Left ventricle myocardium inferior (tissue), 1 donor: ENCODE measurements at places on chromosomes 2 and 18.

DNA sequence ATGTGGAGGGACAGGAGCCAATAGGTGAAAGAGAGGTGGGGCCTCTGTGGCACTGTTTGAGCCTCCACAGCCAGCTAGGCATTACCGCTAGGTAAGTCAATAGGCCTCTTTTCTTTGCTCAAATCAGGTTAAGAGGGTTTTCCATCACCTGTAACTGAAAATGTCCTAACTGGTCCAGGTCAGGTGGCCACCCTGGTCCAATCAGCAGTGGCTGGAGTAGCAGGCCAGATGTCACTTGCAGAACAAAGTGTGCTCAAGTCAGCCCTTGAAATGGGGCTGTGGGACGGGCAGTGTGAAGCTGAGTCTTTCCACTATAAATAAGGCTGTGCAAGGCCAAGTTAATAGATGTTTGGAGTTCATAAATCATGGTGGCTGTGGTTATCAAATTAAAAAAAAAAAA, 20.9 kb downstream of the FBXO36 start:
- DNase-seq = no peak

- DNase-seq = no peak
These were observed 247.7 kb upstream of the RBMS1 start for GRCh38 chr2:160741271-160741670.

- no peak for DNase-seq
These were observed 122.7 kb downstream of the GULP1 start for GRCh38 chr2:188414411-188414810.

DNA sequence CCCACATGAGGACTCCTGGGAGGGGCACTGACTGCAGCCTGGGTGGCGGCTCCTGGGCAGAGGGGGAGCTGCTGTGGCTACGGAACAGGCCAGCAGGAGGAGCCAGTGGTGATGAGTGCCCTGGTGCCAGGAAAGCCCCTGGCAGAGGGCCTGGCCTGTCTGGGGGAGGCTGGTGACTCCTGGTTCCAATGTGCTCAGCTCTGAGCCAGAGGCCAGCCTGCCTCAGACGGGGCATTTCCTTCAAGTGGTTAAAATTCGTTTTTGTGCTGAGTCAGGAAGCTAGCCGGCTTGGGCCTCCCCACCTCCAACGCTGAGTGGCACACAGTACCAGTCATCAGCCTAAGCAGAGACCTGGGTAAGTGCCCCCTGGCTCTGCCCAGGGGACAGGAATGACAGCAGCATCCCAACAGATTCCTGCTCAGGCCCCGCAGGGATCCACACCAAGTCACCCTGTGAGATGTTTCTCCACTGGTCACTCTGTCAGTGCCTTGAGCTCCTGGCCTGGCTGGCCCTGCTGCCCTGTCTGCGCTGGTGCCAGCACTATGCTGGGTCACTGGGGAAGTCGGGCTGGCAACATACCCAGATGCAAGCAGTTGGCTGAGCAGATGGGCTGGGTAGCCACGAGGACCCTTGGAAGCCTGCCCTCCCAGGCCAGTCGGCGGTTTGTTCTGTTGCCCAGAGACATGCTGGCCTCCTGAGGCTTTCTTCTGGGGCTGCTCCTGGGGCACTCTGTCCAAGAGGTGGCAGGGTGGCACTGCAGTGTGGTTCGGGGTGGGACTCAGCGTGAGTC, 7.1 kb upstream of the KLF11 start:
- peak; percentile 73 for DNase-seq

DNA sequence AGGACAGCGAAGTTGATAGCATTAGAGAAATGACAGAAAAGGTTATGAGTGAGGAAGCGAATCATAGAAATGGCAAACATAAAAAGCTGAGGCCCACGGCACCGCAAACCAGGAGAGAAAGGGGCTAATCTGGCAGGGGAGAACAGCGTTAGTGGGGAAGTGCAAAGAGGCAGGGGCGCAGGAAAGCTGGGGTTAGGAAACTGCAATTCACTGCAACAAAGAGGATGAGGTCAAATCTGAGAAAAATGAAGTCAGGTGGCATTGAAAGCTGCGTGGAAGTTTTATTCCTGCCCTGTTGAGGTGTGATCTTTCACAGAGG, 653 bp upstream of the ABI2 start:
- no peak for DNase-seq
